SIG-M5 (cell line): ENCODE measurements at places on chromosomes 12 and 14.
A peak's percentile ranks its signal among the peaks of the same experiment; 100 is the strongest.

GRCh38 chr12:99959549-99960170 is 25.1 kb downstream of the ANKS1B start:
- no peak for DNase-seq

DNA sequence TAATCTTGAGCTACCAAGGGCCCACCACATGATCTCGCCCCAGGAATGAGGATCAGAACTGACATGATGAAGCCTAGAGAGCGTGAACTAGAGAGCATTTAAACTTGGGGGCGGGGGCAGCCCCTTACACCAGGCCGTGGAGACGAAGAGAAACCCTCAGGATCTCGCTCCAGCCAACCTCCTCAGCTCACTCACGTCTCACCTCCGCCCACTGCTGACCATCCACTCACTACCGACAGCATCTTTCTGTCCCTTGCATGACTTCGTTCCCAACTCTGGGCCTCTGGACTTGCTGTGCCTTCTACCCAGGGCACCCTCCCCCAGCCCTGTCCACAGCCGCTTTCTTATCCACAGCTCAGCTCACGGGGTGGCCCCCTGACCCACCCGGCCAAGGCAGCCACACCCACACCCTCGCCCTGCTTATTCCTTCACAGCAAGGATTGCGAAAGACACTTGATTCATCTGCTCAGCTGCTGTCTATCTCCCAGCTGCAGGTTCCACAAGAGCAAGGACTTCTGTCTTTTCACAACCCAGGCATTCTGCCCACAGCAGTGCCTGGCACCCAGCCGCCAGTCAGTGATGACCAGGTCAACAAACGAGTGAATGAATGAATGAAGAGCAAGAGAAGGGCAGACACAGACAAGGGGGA is 6.4 kb downstream of the STX2 start:
- no peak for DNase-seq

DNA sequence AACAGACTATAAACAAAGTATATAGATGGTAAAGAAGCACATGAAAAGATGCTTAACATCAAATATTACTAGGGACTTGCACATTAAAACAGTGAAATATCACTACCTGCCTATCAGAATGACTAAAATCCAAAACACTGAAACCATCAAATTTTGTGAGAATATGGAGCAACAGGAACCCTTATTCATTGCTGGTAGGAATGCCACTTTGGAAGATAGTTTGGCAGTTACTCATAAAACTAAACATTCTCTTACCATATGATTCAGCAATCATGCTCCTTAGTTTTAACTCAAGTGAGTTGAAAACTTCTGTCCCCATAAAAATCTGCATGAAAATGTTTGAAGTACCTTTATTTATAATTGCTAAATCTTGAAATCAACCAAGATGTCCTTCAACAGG is 297.6 kb downstream of the DAD1 start:
- no peak for DNase-seq

GRCh38 chr12:96075560-96075959 is 40.2 kb upstream of the LTA4H start:
- no peak for DNase-seq

DNA sequence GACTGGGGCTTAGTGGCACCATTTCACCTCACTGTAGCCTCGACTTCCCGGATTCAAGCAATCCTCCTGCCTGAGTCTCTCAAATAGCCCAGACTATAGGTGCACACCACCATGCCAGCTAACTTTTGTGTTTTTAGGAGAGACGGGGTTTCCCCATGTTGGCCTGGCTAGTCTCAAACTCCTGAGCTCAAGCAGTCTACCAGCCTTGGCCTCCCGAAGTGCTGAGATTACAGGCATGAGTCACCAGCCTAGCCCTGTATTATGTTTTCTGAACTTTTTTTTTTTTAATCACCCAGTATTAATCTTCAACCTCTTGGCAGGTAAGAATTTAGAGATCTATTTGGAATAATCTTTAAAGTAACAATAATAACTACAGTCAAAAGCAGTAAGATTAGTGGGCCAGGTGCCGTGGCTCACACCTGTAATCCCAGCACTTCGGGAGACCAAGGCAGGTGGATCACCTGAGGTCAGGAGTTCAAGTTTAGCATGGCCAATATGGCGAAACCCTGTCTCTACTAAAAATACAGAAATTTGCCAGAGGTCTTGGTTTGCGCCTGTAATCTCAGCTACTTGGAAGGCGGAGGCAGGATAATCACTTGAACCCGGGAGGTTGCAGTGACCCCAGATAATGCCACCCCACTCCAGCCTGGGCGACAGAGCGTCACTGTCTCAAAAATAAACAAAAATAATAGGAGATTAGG is 8.6 kb downstream of the NANOG start:
- DNase-seq: no peak

GRCh38 chr14:54117396-54117795 is 160.8 kb upstream of the BMP4 start:
- no peak for DNase-seq

DNA sequence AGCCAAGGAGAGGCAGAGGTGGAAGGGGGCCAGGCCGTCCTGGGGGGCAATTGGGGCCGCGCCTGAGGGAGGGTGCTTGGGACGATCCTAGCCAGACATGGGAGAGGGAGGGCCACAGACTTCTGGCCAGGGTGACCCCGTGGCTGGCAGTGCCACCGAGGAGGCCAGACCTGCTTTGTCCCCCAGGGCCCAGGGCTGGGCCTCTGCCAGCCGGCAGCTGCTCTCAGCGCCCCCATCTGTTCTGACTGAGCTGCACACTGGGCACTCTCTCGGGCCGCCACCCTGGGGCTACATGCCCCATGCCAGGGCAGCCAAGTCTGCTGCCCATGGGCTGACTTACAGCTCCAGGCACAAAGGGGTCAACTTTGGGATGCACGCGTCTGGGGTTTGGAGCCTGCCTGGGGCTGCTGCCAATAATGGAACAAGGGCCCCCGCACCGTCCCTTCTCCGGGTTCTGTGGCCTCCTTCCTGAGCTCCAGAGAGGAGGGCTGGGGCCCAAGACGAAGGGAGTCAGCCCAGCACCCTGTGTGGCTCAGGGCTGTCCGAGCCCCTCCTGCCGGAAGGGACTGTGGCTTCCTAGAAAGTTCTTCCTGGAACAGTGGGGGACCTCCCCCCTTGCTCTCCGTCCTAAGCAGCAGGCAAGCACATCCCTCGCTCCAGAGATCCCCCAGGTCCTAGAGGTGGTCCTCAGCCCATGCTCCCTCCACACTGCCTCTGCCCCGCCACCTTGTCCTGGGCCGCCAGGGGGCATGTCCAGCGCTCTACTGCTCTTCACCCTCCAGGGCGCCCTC is 1.1 kb downstream of the ADSS1 start:
- no peak for DNase-seq

DNA sequence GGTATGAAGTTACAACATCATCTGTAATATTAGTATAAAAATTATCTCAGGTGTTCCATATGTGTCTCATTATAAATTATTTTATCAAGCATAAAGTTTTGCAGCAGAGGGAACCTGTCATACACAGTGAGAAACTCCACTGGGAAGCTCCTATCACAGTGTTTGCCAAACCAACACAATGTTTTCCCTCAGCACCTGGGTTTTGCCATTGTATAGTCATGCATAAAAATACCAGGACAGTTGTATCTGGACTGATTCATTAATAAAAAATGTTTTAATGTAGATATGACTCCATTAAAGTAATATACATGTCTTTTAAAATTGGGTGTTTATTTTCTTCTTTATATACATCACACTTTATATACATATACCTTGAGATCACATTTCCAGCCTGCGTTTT is 56.6 kb downstream of the METTL25 start:
- no peak for DNase-seq

- DNase-seq: no peak
Observed at GRCh38 chr12:94872971-94873733, 130.3 kb downstream of the NDUFA12 start.

GRCh38 chr14:44170556-44170955 is 336.5 kb downstream of the FSCB start:
- DNase-seq: no peak

- no peak for DNase-seq
Observed at GRCh38 chr12:28885928-28886327, 263.1 kb upstream of the FAR2 start.

DNA sequence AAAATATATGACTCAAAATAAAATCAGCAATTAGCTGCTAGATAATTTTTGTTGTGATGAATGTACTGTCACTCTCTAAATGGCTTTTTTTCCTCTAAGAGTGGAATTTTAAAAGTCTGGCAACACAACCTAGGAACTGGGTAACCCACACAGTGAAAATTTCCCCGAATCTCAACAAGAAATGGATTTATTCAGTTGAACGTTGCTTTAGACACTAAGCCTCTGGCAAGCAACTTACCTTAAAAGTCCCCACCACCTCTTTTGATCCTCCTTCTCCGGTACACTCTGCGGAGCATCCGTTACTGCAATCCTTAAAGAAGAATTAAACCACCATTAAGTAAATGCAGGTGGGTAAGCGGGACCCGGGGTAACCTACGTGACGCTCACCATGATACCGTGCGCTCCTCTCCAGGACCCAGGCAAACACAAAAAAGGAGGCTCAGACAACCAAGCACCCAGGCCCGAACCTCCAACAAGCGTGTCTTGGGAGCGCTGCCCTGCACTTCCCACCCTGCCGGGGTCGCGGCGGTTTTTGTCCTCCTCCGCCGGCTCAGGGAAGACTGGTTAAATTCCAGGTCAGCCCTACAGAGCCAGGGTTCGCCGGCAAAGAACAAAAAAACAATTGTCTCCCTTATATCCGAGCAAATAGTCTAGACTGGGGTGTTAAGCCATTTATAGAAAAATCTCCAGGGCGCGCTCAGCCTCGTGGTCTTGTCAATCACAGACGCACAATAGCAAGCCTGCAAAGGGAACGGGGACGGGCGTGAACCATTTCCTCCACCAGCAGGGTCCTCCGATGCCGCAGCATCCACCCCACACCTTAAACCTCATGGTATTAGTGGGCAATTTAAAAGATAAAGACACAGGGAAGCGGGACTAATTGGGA is 47.1 kb downstream of the BCAT1 start:
- DNase-seq: no peak

- no peak for DNase-seq
Observed at GRCh38 chr12:54578778-54579177, 9.7 kb downstream of the PPP1R1A start.

- peak; percentile 25 for DNase-seq
Observed at GRCh38 chr12:112140728-112141127, 15.4 kb downstream of the TRAFD1 start.

DNA sequence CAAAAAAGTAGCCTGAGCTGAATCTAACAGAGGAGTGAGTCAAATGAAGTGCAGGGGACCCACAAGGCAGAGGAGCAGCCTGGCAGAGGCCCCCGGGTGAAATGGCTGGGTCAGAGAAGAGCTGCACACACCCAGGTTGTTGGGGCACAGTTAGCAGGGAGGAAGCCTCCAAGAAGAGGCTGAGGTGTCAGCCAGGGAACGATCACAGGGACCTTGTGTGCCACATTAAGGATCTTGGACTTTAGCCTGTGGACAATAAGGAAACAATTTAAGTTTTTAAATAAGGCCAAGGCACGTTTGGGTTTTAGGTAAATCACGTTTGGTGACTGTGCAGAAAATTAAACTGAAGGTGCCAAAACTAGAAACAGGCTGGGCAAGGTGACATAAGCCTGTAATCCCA is 35.1 kb downstream of the OR10P1 start:
- no peak for DNase-seq

GRCh38 chr12:116217045-116217735 is 60.3 kb downstream of the MED13L start:
- no peak for DNase-seq

GRCh38 chr12:114685869-114686268 is 1.9 kb upstream of the TBX3 start:
- no peak for DNase-seq

GRCh38 chr12:109201496-109201885 is 85.1 kb downstream of the ACACB start:
- DNase-seq: no peak

GRCh38 chr12:111600205-111600642 is 1.1 kb upstream of the ATXN2 start:
- no peak for DNase-seq

DNA sequence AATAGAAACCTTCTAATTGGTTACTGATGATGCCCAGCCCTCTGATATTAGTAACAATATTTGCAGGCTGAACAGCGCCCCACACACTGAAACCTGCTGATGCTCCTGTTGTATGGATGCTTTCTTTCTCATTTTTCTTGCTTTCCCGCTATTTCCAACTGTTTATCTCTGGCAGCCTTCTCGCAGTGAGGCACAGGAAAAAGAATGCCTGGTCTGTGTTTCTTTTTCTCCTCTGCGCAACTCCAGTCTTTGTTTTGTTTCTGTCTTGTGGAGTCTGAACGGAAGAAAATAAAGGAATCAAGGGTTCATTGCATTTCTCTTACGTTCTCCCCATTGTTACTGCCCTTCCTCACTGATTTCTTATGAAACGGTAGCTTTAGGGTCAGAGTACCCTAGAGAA is 451.2 kb downstream of the EGLN3 start:
- DNase-seq: no peak

- no peak for DNase-seq
Observed at GRCh38 chr14:70748422-70748821, 60.9 kb downstream of the MAP3K9 start.

GRCh38 chr12:117125272-117125613 is 26.0 kb upstream of the TESC start:
- no peak for DNase-seq

DNA sequence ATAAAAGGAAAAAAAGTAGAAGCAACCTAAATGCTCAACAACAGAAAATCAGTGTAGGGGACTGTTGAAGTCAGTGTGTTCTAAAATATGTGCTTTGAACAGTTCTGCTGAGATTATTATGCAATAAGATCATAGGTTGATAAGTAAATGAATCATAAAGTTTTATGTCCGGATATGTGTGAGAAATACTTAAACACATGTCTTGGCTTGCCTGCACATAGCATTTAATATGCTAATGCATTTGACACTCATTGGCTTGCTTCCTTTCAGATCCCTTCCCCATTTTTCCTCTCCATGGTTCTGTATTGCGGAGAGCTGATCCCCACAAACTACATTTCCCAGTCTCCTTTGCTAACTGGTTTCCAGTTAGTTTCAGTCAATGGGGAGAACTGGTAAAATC is 573.8 kb upstream of the TBX3 start:
- no peak for DNase-seq

GRCh38 chr12:90630006-90630405 is 325.0 kb downstream of the CCER1 start:
- no peak for DNase-seq

- no peak for DNase-seq
Observed at GRCh38 chr14:103055695-103056094, 1.7 kb downstream of the CDC42BPB start.

GRCh38 chr12:24396224-24396623 is 446.8 kb upstream of the SOX5 start:
- DNase-seq: no peak

DNA sequence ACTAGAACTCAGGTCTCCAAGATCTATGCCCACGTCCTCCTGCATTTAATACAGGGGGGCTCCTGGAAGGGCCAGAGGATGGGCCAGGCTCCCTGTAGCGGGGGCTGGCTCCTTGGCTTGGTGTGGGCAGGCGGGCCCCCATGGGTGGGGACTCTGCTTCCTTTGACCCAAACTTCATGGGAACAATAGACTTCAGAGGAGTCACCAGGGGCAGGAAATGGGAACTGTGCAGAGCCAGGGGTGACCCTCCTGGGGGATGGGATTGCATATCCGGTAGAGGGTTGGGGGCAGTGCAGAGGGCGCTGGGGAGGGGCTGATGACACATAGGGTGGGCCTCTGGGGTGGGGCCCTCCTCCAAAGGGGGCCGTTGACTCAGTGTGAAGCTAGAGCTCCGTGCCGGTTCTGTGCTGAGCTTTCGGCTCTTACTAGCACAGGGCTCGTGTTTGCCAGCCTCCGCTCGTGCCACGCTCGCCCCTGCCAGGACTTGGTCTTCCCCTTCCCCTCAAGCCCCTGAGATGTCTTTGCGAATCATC is 4.6 kb downstream of the TEAD4 start:
- no peak for DNase-seq
